ENCODE measurements at places on chromosomes 11 and 22.
A peak's percentile ranks its signal among the peaks of the same experiment; 100 is the strongest.

- no peak for DNase-seq
Measured at GRCh38 chr11:101765932-101766331, 148.9 kb upstream of the CEP126 start.

GRCh38 chr11:46120346-46121300 is 631 bp downstream of the PHF21A start:
- DNase-seq: peak; percentile 90

GRCh38 chr11:13965337-13965736 is 2.8 kb downstream of the SPON1 start:
- no peak for DNase-seq

- no peak for DNase-seq
Measured at GRCh38 chr11:115930886-115931547, 426.8 kb upstream of the CADM1 start.

GRCh38 chr11:121651257-121651605 is 198.5 kb upstream of the SORL1-AS1 start:
- no peak for DNase-seq

DNA sequence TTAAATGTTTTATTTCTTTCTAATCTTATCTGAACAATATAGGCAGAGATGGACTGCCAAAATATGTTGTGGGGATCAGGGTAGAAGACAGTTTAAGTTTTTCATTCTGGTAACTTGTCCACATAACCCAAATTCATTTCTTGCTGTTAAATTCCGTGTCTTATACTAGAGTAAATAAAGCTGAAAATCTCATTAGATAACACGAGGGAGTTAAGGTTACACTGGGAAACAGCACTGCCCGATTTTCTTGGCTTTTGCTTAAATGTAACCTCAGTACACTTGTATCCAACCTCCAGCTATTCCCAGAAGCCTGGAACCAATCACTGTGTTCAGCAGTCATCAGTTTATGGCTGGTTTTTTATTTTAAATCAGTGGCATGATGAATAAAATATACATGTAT is 48.2 kb downstream of the MICAL3 start:
- DNase-seq: no peak

- DNase-seq: peak; percentile 93
Measured at GRCh38 chr11:67288452-67289225, 464 bp upstream of the ANKRD13D start.

DNA sequence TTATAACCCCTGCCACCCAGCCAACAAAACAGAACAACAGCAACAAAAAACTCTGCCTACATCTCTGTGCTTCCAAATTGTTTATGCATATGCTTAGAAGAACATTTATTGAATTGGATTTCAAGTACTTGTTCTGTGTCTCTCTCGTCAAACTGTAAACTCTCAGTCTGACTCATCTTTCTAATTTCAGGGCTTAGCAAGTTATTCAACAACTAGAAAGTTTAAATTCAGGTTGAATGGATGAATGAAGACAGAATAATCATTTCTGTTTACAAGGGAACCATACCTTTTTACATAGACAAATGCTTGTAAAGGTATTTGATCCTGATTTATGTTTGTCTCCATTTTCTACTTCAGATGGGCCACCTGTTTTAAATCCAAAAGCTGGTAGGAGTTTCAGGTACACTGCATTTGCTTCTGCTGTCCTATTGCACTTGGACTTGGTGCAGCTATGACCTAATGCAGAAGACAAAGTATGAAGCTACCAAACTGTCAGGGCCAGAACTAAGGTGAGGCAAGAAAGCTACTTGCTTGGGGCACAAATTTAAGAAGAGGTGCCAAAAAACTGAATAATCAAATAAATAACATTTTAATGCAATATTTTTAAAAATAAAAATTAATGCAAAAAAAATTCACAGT is 1.6 kb upstream of the FBXO3 start:
- no peak for DNase-seq

- DNase-seq: no peak
Measured at GRCh38 chr11:77392842-77393241, 81.1 kb downstream of the PAK1 start.

DNA sequence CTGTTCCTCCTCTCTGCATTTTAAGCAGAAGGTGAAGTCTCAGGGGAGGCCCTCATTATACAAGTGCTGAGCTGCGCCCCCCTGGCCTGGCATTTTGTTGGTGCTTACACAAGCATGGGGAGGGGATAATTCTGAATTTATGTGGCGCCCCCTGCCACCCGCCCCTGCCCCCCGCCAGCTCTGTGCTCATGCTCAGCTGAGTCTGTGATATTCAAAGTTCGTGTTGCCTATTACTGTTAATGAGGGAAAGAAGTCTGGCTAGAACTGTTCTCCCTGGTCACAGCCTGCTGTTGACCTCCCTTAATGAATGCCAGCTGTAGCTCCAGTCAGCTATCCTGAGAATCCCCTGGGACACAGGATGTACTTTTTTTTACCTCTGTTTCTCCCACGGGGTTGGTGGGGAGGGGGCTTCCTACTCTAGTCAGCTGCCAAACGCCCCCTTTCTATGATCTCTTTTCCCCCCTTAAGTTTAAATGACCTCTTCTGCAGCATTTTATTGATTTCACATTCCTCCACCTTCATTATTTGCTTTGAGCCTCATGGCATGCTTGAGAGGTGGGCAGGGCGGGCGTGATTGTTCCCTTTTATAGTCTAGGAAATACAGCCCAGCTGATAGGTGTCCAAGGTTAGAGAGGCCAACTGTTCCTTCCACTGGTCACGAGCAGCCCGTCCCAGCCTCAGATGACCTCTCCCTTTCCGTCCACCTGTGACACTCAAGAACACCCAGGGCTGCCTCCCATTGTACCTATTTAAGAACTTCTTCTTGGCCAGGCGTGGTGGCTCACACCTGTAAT is 12.2 kb downstream of the USP2 start:
- no peak for DNase-seq

DNA sequence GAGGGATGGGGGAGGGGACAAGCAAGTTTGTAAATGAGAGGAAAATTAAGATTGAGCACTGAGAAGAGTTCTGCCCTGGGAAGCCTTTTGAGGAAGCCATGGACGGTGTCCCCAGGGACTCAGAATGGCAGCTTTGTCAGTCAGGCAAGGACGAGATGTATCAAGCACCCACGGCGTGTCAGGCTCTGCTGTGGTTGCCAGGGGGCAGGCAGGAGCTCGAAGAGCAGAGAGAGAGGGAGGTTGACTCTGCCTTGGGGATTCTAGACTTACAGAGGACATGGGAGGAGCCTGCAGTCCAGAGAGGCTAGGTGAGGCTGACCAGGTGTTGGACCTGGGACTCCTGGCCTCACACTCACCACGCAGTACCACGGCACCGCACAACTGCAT is 29.1 kb upstream of the SYT7 start:
- peak; percentile 32 for DNase-seq

GRCh38 chr11:65558002-65558929 is at the start of gene LTBP3:
Gene LTBP3, minus strand, starts transcription at chr11:65558359. Its CDS starts 400 bp downstream, at chr11:65557959.
- DNase-seq: no peak

- DNase-seq: no peak
Measured at GRCh38 chr11:10785146-10785474, 23.6 kb downstream of the EIF4G2 start.

- DNase-seq: no peak
Measured at GRCh38 chr11:91421641-91422040, 803.0 kb upstream of the FAT3 start.

DNA sequence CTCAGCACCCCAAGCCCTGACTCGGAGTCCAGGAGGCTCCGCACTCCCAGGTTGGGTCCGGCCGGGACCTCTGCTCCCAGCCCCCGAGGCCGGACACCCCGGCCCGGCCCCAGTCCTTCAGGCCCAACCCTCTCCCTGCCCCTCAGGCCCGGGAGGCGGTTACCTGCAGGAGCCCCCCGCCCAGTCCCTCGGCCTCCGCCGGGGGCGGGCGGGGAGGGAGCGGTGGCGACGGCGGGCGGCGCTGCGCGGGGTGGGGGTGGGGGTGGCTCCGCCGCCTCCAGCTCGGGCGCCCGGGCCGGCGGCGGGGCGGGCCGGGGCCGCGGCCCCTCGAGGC is 310 bp downstream of the TCF20 start:
- DNase-seq: no peak

DNA sequence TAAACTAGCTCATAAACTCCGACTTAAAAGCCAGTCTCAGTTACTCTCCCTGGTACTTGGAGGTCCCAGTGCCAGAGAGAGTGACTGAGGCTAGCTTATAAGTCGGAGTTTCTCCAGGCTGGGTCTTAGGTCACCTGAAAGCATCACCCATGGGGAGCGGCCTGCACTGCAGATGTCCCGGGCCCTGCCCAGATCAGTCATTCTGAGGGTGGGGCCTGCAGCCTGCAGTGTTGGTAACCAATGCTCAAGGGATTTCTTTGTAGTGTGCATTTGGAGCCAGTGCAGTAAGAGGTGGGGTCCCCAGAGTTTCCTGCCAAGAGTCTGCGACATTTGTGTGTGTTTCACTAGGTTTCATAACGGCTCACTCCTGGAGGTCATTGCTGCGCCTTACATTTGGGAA is 14.8 kb downstream of the TAB1 start:
- DNase-seq: no peak

DNA sequence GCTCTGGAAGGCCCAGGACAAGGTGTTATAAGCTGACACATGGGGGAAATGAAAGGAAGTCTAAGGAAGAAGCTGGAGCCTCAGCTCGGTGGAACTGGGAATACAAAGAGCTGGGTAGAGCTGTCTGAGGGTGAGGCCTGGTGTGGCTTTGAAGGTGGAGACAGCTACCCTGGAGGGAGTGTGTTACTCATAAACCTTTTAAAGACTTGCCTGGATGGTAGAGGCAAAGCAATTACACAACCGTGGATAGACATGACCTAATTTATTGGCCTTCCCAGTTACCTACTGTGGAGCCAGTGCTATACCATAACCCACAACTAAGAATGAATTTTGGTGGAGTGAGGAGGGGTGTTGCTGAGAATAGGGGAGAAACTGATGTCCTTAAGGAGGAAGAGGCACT is 22.6 kb downstream of the EXPH5 start:
- no peak for DNase-seq

DNA sequence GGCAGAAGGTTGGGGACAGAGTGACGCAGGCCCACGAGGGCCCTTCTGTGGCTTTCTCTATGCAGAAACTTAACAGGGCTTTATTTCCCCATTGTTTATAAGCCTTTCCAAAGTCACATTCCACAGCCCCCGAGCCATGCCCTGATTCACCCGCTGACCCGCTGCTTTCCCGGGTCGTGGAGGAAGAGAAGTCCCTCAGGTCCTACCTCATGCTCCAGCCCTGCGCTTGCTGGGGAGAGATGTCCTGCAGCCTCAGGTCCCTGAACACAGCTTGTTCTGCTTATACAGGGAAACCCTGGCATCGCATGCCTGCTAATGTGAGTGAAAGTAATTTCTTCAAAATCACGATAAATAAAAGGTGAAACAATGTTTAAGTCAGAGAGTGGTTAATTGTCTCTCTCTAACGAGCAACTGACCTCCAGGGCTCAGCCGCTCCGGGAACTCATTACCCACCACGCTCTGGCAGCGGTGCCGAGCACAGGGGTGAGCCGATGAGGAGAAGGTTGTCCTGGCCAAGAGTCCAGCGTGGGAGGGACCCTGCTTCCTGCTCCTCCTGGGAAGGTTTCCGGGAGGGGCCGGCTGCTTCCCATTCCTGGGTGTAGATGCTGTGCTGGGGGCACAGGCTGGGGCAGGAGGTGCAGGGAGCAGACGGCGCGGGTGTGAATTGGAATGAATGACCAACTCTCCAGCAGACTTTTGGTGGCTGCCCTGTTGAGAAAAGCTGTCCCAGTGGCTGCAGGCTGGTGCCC is 595.2 kb downstream of the BRD1 start:
- DNase-seq: no peak

- DNase-seq: peak; percentile 75
Measured at GRCh38 chr11:70872955-70873735, 379.2 kb downstream of the SHANK2 start.

DNA sequence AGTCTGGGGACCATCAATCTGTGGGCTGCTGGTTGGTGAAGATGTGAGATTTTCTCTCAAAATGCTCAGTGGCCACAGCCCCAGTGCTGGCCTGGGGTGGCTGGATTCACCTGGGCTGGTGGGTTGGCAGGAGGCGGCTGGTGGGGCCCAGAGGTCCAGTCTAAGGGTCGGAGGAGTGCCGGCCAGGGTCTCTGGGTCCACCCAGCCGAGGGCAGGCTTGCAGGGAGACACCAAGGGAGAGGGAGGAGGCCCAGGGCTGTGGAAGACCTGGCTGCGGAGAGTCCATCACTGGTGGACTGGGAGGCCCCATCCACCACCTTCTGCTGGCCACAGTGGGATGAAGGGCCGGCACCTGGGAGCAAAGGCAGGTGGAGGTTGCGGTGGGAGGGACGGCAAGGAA is 582 bp upstream of the SHANK3 start:
- DNase-seq: no peak

DNA sequence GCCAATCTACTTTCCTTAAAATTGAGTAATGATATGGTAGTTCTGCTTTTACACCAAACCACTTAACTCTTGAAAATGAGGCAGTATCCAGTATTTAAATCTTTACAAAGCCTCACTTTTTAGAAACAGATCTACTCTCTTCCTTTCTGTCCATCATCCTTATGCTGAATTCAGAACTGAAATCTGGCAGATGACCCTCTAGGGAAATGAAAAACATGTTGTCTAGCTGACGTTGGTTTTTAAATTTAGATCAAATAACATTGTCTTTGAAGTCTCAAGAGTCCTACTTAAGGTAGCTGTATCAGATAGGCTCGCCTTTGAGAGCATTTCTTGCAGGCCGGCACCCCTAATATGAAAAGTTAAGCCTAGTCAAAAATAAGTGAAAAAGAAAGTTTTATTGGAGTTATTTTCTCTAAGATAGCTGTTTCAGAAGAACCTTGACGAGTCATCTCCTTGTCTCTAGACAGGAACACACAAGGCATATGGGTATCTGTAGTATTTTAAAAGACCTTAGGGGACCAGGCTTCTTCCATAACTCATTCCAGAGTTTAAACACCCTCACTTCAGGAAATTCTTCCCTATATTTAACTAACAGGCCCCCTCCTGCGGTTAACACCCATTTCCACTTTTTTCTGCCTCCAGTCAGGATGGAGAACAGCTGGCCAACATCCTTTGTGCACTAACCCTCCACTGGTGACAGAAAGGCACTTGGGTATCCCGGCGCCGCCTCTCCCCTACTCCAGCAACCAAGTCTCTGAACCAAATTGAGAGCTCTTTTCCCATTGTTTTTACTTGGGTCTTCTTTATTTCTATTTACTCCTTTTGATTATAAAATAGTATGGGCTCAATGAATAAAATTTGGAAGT is 81.2 kb downstream of the WNT11 start:
- DNase-seq: no peak

GRCh38 chr22:38436629-38437395 is 18.2 kb downstream of the KCNJ4 start:
- no peak for DNase-seq

DNA sequence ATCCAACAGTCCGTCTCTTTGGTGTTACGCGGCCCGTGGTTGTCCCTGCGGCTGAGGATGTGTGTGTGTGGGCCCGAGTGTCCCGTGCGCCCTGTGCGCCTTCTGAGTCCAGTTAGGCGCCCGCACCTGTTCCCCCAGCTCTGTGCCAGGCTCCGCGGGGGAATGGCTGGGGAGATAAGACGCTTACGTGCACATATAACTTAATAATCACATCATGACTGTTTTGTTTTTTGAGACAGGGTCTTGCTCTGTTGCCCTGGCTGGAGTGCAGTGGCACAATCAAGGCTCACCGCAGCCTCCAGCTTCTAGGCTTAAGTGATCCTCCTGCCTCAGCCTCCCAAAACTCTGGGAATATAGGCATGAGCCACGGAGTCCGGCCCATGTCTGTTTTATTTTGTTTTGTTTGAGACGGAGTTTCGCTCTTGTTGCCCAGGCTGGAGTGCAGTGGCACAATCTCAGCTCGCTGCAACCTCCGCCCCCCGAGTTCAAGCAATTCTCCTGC is 817 bp downstream of the ARL2 start:
- no peak for DNase-seq

GRCh38 chr11:48081151-48082010 is 101.0 kb downstream of the PTPRJ start:
- DNase-seq: no peak
